ENCODE measurements at places on chromosomes 2 and 18.

GRCh38 chr18:63342206-63342605, 22.6 kb upstream of the BCL2 start:
- DNase-seq, result no peak

DNA sequence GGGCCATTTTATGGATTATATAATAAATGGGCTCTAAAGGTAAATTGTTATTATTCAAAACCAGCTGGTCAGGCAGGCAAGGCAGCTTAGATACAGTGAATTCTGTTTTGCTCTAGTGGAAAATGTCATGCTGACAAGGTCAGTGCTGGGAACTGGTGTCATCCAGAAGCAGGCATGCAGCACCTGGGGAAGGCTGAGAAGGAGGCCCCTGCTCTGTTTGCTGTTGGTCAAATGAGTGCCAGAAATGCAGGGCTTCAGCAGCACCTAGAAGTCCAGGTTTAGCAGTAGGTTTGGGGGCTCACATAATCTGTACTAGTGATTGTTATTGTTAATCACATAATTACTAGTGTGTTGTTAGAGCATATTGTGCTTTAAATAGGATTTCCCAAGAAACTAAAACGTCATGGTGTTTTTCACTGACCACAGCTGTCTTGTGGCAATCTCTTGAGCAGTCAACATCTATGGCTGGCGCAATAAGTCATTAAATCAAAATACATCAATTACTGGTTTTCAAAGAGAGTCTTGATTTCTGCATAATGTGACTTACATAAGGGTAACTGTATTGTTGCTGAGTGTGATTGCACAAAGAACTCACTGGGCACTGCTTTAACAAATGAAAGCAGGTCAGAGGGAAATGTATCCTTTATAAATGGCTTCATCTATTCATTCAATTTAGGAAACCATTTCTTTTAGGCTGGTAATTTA, 99.1 kb downstream of the MYO3B start:
- peak; percentile 64 for DNase-seq

DNA sequence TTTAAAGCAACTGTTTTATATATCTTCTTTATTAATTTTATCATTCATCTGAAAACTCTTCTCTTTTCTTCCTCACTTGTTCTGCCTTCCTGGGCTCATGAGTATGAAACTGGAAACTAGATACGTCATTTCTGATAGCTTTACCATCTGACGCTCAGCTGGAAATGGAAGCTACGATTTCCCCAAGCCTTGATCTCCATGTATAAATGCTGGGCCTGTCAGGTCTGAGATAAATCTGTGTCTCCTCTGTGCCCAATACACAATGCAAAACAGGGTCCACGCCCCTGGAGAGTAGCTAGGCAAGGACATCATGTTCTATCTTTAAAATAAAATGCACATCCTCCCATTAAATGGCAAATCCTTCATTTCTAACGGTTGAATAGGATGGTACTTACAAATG, 238.4 kb downstream of the AFF3 start:
- DNase-seq, result no peak

- DNase-seq, result no peak
These were observed 906.1 kb downstream of the SLC4A3 start for GRCh38 chr2:220533485-220533884.

GRCh38 chr2:201500534-201500933, 49.0 kb downstream of the STRADB start:
- DNase-seq, result no peak

DNA sequence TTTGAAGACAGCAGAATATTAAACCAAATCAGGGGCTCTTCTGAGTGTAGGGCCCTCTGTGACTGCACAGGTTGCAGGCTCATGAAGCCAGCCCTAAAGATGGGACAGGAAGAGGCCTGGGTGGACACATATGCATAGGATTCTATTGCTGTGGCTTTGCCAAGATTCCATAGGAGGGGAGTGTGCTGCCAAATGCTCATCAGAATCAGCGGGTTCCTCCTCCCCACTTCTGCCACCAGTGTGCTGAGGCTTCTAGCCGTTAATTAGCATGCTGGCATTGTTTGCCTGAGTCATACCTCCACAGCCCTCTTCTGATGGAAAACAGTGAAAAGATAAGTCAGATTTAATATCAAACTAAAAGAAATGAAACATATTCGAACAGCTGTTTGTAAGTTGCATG, 103.9 kb upstream of the TMEFF2 start:
- no peak for DNase-seq

GRCh38 chr18:32759611-32760167, 13.1 kb downstream of the KLHL14 start:
- no peak for DNase-seq

GRCh38 chr18:25787276-25787675, 303.1 kb downstream of the SS18 start:
- no peak for DNase-seq

DNA sequence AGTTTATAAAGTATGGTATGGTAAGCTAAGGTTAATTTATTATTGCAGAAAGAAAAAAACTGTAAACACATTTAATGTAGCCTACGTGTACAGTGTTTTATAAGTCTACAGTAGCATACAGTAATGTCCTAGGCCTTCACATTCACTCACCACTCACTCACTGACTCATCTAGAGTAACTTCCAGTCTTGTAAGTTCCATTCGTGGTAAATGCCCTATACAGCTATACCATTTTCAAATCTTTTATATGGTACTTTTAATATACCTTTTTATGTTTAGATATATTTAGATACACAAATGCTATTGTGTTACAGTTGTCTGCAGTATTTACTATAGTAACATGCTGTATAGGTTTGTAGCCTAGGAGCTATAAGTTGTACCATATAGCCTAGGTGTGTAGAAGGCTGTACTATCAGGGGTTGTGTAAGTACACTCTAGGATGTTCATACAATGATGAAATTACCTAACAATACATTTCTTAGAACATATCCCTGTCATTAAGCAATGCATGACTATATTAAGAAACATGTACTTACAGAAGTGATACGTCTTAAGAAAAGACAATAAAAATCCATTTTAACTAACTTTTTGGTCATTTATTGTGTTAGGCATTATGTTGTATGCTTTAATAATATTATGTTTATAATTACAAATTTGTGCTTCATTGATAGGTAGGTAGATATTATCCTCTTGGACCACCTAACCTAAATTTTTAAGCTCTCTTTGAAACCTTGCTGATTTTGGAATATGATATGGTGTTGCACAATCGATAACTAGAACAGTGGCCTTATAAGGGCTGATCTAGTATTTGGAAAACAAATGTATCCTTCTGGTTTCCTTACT, 51.9 kb downstream of the VRK2 start:
- DNase-seq, result no peak

GRCh38 chr2:210548878-210549384, 7.5 kb upstream of the CPS1 start:
- DNase-seq, result no peak

- DNase-seq, result no peak
These were observed 209.5 kb downstream of the DYSF start for GRCh38 chr2:71662665-71663394.

- DNase-seq, result no peak
These were observed 903.8 kb downstream of the SLC4A3 start for GRCh38 chr2:220531216-220531615.

DNA sequence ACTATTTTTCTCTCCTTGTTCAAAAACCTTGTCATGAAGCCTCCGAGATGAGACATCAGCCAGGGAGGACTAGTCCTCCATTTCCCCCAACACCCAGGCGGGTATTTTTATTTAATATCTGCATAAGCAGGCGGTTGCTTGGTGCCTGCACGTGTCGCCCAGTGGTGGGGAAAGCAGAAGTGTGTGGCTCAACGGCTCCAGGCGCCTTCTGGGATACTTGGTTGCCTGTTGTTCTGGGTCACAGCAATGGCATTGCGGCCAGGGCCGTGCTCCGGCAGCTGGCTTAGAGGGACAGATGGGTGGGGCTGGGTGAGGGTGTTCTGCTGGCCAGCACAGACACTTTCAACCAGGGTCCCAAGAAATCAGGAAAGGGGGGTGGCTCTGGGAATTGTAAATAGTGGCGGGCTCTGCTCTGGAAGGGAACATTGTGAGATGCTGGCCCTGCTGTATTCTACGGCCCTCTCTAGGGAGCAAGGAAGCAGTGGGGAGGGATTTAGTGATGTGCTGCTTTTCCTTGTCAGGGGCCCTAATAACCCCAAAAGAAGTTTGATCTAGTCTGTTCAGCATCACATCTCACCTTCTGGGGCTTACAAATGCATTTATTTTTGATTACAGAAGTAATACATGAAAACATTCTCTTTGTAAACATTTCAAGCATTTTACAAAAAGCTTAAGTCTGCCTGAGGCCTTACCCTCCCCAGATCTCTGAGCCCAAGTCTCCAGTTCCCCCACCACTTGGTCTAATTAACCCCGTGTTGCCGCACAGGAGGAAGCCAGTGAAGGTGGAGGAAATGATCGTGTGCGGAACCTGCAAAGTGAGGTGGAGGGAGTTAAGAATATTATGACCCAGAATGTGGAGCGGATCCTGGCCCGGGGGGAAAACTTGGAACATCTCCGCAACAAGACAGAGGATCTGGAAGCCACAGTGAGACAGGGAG, 1.1 kb downstream of the VAMP8 start:
- no peak for DNase-seq

DNA sequence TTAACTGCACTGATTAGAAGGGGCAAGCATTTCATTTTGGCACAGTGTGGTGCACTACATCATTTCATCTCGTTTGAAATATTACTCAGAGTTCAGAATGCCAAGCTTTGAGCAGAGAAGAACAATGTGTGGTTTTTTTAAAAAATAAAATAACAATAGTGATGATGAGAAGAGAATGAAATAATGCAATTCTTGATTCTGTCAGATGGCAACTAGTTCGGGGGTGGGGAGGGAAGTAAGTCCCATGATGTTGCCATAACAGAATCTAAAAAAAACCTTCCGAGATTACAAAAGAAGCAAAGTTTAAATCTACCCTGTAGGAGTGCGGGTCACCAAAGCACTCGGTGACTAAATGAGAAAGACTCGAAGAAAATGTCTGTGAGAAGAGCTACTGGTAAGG, 490.4 kb downstream of the NR4A2 start:
- no peak for DNase-seq

DNA sequence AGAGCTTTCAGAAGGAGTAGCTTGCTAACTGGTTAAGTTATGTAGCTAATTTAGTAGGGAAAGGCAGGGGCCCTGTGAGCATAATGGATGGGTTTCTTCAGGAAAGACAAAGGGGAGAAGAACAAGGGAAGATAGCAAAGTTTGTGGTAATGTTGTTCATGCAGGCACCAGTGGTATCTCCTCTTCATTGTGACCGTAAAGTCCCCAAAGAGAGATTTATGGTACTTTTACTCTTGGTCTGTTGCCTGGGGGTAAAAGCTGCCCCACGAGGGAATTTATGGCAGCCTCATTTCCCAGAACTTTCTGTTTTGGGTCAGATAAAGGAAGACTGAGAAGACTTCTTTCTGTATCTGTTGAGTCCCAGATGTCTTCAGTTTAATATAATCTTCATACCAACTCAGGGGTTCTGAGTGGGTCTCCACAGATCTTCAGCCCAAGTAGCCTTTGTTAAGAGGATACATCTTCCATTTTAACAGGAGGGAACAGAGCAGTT, 27.5 kb downstream of the MALT1 start:
- DNase-seq, result no peak

DNA sequence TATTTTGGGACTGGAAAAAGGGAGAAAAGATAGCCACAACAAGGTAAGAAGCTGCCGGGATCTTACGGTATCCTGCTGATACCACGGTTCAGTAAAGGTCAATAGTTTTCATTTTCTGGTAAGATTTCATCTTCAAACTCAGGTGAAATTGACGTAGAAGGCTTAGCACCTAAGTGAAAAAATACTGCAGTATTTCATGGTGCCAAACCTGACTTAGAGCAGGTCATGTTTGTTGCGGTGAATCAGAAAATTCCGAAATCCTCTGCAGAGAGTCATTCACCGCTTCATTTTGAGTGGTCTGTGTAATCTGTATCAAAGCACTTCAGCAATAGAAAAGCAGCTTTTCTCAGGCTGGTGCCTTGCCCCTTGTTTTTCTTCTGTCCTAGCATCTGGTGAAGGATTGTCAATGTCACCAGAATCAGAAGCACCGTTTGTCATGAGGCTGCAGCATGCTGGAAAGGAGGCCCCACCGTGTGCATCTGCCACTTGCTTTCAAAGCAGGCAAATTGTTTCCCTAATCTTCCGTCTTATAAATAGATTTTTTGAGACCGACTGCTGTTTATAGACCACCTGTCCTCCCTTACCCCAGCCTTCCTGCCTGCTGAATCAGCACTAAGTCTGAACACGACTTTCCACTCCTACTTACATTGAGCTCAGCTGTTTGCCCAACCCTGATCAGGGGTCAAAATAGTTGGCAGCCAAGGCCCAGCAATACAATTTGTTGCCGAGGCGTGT, 156.3 kb downstream of the EML6 start:
- no peak for DNase-seq

GRCh38 chr2:444937-445884, 157.3 kb upstream of the ALKAL2 start:
- DNase-seq, result no peak

DNA sequence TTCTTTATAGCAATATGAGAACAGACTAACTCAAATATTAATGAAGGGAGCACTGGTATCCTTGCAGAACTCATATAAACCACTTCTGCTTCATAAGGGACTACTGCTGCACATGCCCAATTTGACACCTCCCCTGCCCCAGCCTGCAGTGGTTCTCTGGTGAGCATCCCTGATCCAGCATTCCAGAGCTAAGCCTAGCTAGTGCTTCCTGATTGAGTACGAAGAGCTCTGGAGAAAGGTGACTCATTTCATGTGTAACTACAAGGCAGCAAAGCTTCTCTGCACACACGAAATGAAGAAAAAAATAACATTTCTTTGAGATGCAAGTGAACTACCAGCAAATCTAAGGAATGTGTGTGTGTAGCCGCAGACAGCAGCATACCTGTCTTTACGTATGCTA, 22.8 kb upstream of the ADNP2 start:
- no peak for DNase-seq

DNA sequence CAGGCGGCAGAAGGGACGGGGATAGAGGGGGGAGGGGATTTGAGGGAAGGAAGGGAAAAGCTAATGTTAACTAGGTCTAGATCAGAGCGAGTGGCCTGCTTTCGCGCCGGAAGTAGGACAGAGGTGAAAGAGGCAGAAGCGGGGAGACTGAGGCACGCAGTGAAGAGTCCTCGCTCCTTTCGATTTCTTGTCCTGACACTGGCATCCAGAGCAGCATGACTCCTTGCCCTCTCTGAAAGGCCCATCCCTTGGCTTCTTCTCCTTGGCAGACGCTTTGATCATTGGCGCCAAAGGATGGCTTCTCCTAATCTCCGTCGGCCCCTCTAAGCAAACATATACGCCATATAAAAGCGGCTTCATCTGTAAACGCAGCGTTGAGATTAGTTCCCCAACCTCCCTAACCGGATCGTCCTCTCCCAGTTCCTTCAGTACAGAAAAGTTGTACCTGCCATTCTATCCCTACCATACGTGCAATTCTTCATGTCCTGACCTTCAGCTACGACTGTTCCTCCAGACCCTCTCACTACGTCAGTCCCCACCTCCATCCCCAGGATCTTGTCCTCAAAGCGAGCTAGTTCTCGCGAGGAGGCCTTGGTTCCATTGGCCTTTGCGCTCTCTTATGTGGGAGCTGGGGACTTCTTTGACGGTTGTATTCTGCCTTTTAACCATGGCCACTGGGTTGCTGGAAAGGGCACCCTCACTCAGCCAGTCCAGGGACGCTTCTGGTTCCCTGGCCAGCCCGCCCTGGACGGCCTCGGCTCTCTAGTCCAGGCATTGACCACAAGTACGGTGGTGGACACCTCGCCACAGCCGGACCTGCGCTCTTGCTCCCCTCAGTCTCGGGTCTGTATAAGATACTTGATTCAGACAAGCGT, 857 bp upstream of the NEUROD1 start:
- no peak for DNase-seq

All from NCI-H1436 treated with DMSO at 0.1 percent for 48 hours (cell line).